ENCODE measurements at places on chromosomes 7 and 10.

DNA sequence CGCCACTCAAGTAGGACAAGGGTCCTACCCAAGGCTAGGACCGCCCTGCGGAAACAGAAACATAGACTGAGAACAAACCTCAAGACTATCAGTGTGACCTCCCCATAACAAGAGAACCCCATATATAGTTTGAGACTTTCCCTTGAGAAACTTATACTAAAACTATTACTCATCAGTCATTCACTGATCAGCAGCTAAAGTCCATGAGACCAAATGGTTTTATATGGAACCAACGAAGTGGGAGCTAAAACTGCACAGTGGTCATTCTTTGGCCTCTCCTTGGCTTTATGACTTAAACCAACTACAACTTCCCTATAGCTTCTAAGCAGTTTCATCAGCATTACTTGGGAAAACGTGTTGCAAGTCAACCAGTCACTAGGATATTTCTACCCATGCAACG is 13.7 kb upstream of the ZSCAN21 start:
- DNase-seq: no peak

DNA sequence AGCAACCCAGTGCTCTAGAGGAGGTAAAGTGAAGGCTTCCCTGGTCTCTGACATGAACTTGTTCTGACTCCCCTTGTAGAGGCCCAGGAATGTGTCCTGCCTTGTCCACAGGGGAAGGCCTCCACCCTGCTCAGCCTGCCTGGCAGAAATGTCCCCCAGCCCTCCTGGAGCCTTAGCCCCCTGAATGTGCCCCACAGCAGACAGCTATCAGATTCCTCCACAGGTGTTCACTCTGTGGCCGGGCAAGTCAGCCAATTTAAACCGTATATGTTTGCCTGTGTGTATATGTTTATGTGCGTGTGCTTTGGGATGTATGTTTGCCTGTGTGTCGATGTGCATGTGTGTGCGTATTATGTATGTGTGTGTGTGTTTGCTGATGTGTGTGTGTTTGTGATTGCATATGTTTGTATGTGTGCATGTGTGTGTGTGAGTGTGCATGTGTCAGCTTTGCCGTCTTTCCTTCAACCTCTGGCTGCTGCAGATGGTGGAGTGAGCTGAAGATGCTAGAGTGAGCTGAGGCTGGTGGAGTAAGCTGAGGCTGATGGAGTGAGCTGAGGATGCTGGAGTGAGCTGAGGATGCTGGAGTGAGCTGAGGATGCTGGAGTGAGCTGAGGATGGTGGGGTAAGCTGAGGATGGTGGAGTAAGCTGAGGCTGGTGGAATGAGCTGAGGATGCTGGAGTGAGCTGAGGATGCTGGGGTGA is 68.9 kb upstream of the ANTXRL start:
- DNase-seq: no peak

DNA sequence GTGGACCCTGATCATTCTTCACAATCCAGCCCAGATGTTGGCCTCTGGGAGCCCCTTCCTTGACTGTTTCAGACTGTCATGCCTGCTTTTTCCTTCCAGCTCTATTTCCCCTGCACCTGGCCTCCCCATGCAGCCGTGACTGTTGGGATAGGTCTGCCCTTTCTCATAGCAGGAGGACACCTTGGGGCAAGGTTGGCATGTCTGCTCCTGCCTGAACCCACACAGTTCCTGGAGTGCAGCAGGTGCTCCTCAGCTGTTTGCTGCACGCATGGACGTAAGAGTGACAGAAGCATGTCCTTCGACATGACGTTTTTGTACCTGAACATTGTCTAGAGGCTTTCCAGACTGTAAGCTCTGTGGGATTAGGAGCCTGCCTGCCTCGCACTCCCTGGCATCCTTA is 24.0 kb downstream of the POR start:
- no peak for DNase-seq

DNA sequence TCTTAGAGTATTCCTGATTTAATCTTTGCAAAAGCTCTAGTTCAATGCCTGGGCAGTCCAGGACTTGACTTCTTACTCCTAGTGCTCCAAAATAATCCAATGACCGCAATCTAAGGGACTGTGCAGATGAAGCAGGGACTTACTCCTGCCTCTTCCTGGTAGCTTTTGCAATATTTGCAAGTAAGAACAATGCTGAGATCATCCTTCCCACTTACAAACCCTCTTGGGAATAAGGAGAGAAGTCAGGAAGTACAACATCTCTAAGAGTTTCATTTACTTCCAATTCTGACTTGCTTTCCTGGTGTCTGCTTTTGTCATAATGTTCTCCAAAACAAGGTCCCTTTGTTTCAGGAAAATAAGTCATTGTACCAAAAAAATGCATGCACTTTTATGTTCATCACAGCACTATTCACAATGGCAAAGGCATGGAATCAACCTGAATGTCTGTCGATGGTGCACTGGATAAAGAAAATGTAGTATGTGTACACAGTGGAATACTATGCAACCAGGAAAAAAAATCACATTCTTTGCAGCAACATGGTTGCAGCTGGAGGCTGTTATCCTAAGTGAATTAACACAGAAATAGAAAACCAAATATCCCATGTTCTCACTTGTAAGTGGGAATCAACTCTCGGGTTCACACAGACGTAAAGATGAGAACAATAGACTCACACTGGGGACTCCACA is 7.1 kb upstream of the KCNMA1 start:
- DNase-seq: no peak

DNA sequence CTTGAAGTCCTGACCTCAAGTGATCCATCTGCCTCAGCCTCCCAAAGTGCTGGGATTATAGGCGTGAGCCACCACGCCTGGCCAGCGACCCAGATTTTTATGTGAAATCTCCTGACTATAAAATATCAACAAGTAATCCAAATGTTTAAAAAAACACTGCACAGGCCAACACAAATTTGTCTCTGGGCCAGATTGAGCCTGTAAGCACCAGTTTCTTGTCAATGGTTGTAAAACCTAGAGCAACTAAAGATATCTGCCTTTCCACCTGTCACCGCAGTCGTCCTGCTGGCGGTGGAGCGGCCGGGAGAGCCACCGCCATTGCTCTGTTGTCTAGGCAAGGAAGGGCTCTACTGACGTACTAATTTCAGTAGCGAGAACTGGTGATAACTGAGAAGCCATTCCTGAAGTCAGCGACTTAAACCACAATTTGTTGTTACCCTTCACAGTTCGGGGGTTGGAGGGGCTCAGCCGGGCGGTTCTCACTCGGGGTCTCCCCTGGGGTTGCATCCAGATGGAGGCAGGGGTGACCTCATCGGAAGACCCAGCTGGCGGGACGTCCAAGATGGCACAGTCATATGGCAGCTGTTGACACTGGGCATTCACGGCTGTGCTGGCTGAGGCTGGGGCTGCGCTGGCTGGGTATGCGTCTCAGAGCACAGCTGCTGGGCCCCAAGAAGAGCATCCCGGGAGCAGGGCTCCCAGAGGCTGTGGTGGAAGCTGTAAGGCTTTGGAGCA is 55.2 kb upstream of the PDGFA start:
- peak; percentile 50 for DNase-seq

DNA sequence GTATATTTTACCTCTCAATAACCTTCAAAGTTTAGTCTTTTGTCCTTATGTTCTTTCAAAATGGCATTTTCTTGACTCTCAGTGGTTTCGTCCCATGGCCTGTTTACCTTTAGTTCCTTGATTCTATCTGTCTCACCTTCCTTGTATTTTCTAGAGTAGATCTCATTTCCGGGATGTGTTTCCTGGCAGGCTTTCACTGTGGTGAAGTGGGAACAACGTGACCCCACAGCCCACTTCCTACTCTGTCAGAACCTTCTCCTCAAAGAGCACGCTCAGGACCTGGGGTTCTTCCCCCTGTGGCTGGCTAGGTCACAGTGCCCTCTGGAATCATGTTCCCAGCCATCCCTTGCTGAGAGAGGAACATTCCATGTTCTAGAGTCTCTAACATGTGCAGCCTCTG is 129.9 kb upstream of the ZNF32 start:
- no peak for DNase-seq

DNA sequence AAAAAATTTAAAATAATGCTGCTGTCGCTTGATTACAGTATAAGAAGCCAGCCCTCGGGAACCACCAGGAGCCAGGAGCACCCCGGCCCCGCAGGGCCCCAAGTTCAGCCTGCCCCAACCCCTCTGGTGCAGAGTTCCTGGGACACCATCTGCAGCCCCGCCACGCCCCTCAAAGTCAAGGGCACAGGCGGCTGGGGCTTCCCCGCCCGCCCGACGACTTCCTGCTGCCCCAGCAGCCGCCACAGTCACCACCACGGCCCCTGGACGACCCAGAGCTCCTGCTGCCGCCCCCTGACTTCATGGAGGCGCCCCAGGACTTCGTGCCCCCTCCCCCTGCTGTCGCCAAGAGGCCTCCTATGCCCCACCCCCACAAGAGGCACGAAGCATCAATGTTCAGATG is 103.6 kb upstream of the PDSS1 start:
- DNase-seq: no peak

GRCh38 chr7:151167197-151167961 is at the start of gene GBX1:
Gene GBX1 (minus strand): TSS chr7:151167694. CDS start chr7:151167548, 146 bp downstream.
- DNase-seq: no peak
